ENCODE measurements at places on chromosomes 3 and 15.

- no peak for DNase-seq
These were observed 58.9 kb upstream of the DAZL start for GRCh38 chr3:16663854-16664712.

GRCh38 chr15:81511138-81511537 lies 137.1 kb upstream of the TMC3 start:
- no peak for DNase-seq

- DNase-seq: no peak
These were observed 100.8 kb upstream of the ADPGK start for GRCh38 chr15:72884311-72884710.

- no peak for DNase-seq
These were observed 61.2 kb upstream of the MCF2L2 start for GRCh38 chr3:183489455-183490210.

- no peak for DNase-seq
These were observed at the start of gene ACAN for GRCh38 chr15:88803241-88803919. ACAN (plus strand) TSS chr15:88803436; CDS start chr15:88836207, 32,771 bp downstream.

GRCh38 chr3:55252921-55253320 lies 234.2 kb downstream of the WNT5A start:
- DNase-seq: no peak

- no peak for DNase-seq
These were observed 166.0 kb downstream of the ARRDC4 start for GRCh38 chr15:98126326-98127085.

- no peak for DNase-seq
These were observed 49.2 kb upstream of the P3H2 start for GRCh38 chr3:190169877-190170276.

GRCh38 chr15:90402223-90402622 lies 14.2 kb downstream of the IQGAP1 start:
- no peak for DNase-seq

DNA sequence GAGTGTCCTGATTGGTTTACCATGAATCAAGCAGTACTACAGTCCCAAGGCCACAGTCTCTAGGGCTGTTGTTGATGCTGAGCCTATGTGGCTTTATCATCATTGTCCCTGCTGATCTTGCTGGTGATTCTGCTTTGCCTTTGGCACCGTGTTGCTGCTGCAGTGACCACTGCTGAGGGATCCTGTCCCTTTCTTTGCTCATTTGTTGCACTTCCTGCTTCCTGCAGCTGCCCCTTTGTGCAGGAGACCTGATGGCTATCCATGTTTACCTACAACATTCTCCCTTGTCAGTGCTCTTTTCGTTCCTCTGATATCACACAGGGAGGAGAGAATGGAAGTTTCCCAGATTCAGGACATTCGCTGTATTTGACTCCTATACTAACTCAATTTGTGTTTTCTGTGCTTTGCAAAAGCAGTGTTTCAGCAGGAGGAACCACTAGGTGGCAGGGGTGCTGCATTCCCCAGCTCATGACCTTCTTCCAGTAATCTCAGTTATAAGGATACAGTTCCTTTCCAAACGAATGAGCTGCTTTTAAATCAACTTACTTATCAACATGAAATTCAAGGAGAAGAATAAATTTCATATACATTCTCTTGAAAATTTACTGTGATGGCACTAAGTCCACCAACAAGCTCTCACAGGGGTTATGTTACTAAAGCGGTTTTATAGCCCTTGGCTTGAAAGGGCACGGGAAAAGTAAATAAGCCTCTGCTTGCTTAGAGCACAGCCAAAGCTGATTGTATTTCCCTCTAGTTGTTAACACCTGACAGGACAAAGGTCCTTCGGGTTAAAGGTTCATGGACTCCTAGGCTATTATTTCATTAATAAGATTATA lies 9.7 kb upstream of the THUMPD3 start:
- DNase-seq: no peak

DNA sequence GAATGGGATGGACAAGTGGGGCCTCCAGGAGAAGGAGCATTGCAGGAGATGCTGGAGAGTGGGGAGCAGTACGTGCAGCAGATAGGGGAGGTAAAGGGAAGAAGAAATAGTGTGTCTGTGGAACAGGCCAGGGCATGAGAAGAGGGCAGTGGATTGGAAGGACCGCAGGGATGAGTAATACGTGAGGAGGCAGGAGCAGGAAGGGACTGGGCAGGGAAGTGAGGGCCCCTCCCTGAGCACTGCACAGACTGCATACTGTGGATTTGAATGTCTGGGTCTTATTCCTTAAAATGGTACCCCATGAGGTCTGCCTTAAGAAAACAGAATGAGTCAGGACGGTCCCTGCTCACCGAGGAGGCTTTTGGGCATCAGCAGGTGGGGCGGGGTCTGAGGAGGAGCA lies 210.0 kb upstream of the NDN start:
- no peak for DNase-seq

GRCh38 chr3:144358191-144358590 lies 386.6 kb downstream of the DIPK2A start:
- DNase-seq: no peak

GRCh38 chr15:55758580-55758986 lies 15.6 kb upstream of the PRTG start:
- no peak for DNase-seq

- DNase-seq: no peak
These were observed 173.3 kb downstream of the RAB11A start for GRCh38 chr15:66042624-66043023.

DNA sequence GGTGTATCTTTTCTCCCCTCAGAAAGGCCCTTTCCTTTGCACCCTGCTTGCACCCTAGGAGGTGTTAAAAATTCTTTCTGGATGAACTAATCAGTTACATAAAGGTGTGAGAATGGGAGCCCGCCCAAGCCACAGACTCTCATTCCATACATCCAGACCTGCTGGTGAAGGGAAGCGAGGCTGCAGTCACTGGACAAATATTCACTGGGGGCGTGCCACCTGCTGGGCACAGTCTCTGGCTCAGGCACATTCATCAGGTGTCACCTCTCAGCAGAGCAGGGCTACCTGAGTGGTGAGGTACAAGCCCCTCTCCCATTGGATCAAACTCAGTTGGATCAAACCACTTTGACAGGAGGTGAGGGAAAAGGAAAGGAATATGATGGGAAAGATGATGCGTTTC lies 52.0 kb downstream of the NTRK3 start:
- no peak for DNase-seq

GRCh38 chr3:123780656-123781055 lies 103.5 kb downstream of the MYLK start:
- DNase-seq: no peak

- no peak for DNase-seq
These were observed 334.7 kb downstream of the NLGN1 start for GRCh38 chr3:173732237-173732636.

DNA sequence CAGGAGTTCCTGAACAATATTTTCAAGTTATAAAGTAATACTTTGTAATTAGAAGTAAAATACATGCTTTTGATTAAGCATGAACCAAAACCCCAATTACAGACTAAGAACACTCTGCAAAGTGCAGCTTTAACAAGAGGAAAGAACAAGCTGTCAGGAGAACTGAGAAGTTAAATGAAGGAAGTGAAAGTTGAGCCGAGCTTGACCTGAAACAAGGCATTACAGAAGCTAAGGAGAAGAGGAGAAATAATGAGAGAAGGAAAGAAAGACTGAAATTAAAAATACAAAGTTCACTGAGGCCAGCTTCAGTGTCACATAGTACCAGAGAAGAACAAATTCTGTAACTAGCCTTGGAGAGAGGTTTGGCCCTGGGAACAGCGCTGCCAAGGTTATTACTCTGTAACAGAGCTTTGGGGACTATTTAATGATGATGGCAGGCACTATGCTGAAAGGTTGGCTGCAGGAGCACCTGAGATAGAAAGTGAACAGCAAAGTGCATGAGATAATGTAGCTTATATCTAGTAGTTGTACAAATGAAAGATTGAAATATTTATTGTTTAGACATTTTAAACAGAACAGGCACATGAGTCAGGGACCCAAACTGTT lies 241.9 kb upstream of the PEX5L start:
- DNase-seq: no peak

GRCh38 chr15:56205061-56205876 lies 38.4 kb downstream of the RFX7 start:
- DNase-seq: no peak

GRCh38 chr3:124558991-124559845 lies 171.0 kb upstream of the UMPS start:
- DNase-seq: peak; percentile 72

- DNase-seq: peak; percentile 58
These were observed 2.3 kb upstream of the HAPLN3 start for GRCh38 chr15:88897456-88898194.

- DNase-seq: no peak
These were observed 68.2 kb upstream of the ADAMTSL3 start for GRCh38 chr15:83585601-83586335.

DNA sequence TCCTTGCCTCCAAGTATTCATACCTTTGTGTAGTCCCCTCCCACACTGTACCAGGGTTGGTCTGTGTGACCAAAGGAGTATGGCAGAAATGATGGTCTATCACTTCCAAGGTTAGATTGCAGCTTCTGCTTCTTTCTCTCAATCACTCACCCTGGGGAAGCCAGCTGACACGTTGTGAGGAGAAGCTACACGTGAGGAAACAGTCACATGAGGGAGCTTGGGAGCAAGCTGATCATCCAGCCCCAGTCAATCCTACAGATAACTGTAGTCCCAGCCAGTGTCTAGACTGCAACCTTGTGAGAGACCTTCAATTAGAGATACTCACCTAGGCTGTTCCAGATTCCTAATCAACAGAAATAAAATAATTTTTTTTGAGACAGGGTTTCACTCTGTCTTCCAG lies 6.2 kb upstream of the ZNF774 start:
- DNase-seq: no peak

- DNase-seq: no peak
These were observed 11.8 kb upstream of the PP2D1 start for GRCh38 chr3:20023623-20024405.

- DNase-seq: no peak
These were observed 5.5 kb downstream of the DIS3L start for GRCh38 chr15:66298803-66299251.

- no peak for DNase-seq
These were observed 67.9 kb upstream of the KY start for GRCh38 chr3:134718726-134719125.

GRCh38 chr15:47514200-47514652 lies 203.1 kb upstream of the SEMA6D start:
- no peak for DNase-seq

- no peak for DNase-seq
These were observed 13.1 kb upstream of the SNX22 start for GRCh38 chr15:64138331-64138941.

DNA sequence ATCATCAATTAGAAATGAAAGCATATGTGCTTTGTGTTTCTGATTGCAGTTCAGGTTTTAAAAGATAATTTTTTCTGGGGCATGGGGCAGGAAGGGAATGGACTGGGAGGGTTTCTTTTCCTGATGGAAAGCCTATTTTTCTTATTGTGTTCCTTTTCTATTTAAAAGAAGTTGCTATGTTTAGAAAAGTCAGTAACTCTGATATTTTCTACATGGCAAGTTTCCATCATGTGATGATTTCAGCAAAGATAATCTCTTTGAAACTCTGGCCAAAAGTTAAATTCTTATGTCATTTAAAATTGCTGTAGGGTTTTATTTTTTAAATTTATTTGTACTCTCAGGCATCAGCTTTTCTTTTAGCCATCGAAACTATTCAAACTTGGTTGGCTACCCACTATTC lies 601.2 kb downstream of the FOXP1 start:
- DNase-seq: no peak

DNA sequence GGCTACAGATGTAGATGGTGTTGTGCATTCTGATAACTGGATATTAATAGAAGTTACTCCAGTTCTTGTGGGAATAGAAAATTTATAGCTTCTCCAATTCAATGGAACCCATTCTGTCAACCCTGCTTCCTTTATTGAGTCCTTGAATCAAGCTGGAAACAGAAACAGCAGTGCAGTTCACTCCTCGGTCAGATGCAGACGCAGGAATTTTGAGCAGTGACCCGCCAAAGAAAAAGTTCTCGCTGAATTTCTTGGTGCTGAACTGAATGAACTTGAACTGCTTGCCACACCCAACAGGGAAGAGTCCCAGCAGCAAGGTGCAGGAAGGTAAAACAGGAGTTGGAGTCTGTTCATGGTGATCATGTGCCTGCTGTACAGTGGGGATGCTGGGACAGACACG lies 10.3 kb downstream of the HRH1 start:
- no peak for DNase-seq

DNA sequence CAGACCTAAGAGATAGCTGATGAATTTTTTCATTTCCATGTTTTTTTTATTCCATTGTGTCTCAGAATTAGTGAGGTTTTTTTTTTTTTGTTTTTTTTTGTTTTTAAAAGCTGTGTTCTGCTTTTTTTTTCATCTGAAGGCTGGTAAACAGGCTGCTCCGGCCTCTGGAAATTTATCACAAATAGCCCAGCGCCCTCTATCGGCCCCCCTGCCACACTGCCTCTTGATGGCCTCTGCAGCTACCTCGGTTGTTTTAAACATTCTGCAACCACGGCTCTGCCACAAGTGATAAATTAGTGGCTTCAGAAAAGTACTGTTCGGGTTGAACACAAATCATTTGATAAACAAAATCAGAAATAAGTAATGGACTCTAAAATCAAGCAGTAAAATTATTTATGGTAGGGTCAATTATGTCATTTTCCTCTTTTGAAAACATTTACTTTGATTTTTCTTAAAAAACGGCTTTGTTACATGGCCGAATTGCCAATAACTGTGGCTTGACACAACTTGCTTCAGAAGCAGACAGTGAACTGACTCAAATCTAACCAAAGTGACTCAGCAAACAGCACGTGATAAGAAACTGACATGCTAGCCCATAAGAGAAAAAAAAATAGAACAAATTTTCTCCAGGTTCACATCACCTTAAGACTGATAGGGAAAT lies 87.8 kb downstream of the RSL24D1 start:
- peak; percentile 21 for DNase-seq

DNA sequence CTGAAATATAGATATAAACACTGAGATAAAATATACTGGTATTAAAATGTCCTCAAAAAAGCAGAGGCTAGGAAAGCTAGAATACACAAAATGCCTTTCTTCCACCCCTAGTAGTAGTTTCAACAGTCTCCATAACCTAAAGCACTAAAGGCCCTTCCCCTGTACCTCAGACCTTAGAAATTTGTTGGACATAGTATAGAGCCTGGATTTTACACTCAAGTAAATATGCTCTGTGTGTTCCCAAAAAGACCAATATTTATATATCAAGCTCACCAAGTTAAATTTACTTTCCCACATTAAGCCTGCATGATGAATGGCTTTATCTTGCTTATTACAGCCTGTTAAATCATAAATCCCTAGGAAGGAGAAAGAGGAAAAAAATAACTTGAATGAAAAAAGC lies 378.7 kb upstream of the AZI2 start:
- DNase-seq: no peak

DNA sequence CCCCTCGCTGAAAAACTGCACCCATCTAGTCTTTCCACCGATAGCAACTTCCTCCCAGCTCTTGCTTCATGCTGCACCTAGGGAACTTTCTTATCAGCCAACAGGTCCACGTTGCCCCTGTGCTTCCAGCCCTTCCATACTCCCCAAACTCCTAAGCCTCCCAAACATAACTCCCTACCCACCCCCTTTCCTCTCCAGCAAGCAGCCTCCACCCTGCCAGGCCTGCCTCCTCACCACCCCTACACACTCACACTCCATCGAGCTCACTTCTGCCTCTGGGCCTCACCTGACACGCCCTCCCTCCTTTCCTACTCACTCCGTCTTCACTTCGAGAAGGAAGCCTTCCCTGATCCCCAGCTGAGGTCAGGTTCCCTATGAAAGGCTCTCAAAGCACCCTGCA lies 8.1 kb downstream of the INSYN1 start:
- no peak for DNase-seq

- no peak for DNase-seq
These were observed 84.8 kb downstream of the PPCDC start for GRCh38 chr15:75107908-75108838.

GRCh38 chr3:126983276-126983652 lies 349 bp downstream of the PLXNA1 start:
- no peak for DNase-seq

All from thoracic aorta (tissue), 2 donors.